ENCODE measurements at places on chromosomes 13 and 19.

DNA sequence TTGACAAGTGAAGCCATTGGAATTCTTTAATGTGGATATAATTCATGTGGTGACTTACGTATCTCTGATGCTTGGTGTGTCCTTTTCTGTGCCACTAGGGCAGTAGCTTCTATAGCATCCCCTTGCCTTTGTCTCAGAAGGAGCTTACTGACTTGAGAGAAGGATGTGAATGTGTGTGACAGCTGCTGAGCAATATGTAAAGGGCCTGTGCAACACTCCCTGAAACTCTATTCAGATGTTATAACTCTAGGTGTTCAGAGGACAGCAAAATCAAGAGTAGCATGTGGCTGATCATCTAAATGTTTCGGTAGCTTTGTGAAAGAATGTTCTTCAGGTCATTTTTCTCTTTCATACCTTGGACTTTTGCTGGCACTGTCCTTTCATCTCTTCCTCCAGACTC lies 189.5 kb downstream of the LMO7 start:
- DNase-seq, result no peak

DNA sequence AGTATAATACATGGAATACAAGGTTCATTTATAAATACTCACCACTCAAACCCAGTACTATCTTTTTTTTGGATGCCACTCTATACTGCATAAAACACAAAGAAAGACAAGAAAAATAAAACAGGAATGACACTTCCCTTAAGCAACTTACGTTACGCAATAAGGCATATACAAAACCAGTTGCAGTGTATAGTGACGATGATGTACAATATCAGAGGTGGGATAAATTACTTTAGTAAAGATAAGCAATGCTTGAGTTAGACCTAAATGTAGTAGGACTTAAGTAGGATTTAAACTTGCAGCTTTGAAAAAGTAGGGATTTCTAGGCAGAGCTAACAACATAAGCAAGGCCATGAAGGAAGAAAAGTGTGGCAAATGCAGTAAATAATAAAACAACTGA lies 374.9 kb downstream of the SPRY2 start:
- DNase-seq, result no peak

- DNase-seq, result no peak
Observed at GRCh38 chr19:19181488-19181998, 10.4 kb downstream of the BORCS8 start.

GRCh38 chr13:113232208-113233003 lies 23.0 kb downstream of the CUL4A start:
- no peak for DNase-seq

GRCh38 chr19:51450730-51451307 lies 7.4 kb downstream of the SIGLEC8 start:
- no peak for DNase-seq

- no peak for DNase-seq
Observed at GRCh38 chr13:46647512-46648065, 94.6 kb downstream of the LRCH1 start.

DNA sequence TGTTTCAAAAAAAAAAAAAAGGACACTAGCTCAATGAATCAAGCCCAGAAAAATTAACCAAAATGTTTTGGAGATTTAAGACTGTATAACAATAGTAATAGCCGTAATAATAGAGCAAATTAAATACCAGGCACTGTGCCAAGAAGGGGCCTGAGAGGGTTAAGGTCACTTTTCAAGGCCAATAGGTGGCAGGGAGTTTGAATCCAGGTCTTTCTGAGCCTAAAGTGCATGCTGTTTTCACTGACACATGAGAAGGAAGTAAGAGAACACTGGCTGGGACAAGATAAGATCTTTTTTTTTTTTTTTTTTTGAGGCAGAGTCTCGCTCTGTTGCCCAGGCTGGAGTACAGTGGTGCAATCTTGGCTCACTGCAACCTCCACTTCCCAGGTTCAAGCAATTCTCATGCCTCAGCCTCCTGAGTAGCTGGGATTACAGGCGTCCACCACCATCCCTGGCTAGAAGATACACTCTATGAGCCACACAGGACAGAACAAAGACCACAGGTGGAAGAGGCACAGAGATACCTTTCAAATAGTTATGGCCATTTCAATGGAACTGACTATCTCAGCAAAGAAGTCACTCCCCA lies 7.7 kb downstream of the FFAR2 start:
- DNase-seq, result no peak

- no peak for DNase-seq
Observed at GRCh38 chr13:93673885-93674284, 447.3 kb downstream of the GPC6 start.

DNA sequence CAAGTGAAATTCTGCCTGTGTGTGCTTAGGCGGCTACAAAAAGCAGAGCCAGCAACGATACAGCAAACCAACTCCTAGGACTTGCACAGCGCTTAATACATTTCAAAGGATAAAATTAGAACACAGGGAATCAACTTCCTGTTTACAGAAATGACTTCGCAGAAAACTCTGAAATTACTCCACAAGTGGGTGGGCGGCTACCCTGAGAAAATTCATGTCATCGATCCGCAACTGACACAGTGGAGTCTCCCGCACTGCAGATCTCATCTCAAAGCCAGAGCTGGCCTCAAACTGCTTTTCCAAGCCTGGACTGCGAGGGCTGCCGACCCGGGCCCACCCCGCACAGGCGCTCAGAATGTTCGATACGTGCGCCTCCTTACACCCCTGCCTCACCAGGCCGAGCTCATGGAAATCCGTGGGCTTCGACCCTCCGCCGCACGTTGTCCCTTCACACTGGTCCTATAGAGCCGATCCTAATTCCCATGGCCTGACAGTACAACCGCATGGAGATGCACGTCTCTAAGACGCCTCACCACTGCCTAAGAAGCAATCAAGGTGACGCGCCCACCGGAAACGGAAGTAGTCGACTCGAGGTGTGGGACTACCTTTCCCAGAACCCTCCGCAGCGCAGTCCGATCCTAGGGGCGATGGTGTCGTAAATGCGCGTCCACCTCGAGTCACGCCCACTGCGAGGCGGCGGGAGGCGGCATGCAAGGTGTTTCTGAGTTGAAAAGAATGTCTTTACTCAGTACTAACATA lies at the start of gene ZNF229:
ZNF229 (minus strand) TSS at position 557 of the 759 bp plus-strand sequence. CDS start 5,625 bp downstream, outside the sequence.
- peak; percentile 57 for DNase-seq

GRCh38 chr13:51501096-51501495 lies 48.3 kb upstream of the INTS6 start:
- no peak for DNase-seq

DNA sequence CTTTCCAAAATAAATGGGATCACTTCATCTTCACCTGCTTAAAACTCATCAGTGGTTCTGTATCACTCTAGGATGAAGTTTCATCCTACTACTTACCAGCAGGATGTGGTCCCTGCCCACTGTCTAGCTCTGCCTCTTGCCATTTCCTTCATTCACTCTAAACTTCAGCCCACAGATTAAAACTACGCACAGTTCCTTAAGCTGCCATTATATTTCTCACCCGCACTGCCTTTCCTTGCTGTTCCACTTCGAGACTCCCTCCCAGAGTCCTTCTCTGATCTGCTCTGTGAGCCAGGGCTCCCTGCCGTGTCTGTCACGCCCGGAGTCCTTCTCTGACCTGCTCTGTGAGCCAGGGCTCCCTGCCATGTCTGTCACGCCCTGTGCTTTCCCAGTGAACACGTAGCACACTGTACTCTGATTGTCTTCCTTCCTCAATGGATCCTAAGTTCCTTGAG lies 52.0 kb upstream of the NPAS1 start:
- peak; percentile 52 for DNase-seq

GRCh38 chr13:27830010-27830409 lies 37.7 kb downstream of the GSX1 start:
- peak; percentile 45 for DNase-seq

DNA sequence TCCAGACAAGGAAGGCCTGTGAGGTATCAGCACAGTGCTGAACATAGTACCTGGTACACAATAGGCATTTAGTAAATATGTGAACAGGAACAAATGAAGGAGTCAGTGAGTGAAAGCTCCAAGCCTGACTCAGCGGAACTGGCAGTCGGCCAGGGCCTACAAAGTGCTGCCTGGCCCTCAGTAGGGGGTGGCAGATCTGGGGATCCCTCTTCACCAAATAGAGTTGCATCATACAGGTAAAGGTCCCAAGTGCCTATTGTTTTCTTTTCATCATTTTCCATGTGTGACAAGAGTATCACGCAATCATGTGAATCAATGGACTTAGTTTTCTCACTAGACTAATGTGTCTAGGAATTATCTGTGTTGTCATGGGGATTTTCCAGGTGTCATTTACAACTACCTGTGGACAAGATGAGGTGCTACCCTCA lies 9.2 kb downstream of the CYP2B6 start:
- DNase-seq, result no peak

GRCh38 chr19:18301718-18302111 lies 20.3 kb upstream of the JUND start:
- DNase-seq, result no peak

- DNase-seq, result no peak
Observed at GRCh38 chr19:29967623-29968022, 25.6 kb downstream of the URI1 start.

GRCh38 chr13:40084934-40085333 lies 429.5 kb downstream of the COG6 start:
- DNase-seq, result no peak

- no peak for DNase-seq
Observed at GRCh38 chr19:5454743-5455142, 474 bp upstream of the ZNRF4 start.

- DNase-seq, result peak; percentile 19
Observed at GRCh38 chr19:33273881-33274662, 28.3 kb downstream of the CEBPA start.

DNA sequence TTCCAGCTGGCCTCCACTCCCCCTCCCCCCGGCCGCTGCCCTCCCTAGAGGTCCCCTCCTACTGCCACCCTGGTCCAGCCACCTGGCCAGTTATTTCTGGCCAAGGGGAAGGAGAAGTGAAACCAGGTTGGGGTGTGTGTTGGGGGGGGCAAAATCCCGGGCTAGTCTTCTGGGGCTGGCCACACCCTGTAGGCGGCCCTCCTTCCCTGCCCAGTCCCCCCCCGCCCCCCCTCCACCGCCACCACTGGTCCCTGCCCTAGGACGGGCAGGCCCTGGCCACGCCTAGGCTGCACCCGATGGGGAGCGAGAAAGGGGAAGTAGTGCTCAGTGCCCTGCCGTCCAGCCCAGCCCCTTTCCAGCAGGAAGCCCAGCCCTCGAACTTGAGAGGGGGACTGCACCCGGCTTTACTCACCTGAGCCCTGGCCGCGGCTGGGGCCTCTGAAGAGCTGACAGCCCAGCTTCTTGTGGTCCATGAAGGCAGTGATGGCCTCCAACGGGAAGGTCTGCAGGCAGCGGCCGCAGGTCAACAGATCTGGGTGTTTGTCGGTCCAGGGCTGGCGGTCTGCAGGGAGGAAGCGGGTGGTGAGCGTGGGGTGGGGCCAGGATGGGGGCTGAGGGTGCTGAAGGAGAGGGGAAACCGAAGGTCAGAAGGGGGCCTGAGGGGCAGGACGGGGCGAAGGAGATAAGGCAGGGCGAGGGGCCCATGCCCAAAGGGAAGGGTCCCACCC lies 813 bp downstream of the ZNF296 start:
- DNase-seq, result peak; percentile 52

GRCh38 chr13:55245005-55245644 lies 1895.6 kb upstream of the PRR20A start:
- DNase-seq, result no peak

- peak; percentile 34 for DNase-seq
Observed at GRCh38 chr13:20161275-20161950, 561 bp upstream of the GJA3 start.

- DNase-seq, result no peak
Observed at GRCh38 chr13:54660277-54660676, 1631.7 kb downstream of the OLFM4 start.

GRCh38 chr19:28332886-28333285 lies 880.1 kb downstream of the UQCRFS1 start:
- DNase-seq, result no peak

- no peak for DNase-seq
Observed at GRCh38 chr19:48696353-48697010, 711 bp downstream of the FUT2 start.

GRCh38 chr19:610801-611480 lies 21.3 kb downstream of the HCN2 start:
- DNase-seq, result peak; percentile 60

DNA sequence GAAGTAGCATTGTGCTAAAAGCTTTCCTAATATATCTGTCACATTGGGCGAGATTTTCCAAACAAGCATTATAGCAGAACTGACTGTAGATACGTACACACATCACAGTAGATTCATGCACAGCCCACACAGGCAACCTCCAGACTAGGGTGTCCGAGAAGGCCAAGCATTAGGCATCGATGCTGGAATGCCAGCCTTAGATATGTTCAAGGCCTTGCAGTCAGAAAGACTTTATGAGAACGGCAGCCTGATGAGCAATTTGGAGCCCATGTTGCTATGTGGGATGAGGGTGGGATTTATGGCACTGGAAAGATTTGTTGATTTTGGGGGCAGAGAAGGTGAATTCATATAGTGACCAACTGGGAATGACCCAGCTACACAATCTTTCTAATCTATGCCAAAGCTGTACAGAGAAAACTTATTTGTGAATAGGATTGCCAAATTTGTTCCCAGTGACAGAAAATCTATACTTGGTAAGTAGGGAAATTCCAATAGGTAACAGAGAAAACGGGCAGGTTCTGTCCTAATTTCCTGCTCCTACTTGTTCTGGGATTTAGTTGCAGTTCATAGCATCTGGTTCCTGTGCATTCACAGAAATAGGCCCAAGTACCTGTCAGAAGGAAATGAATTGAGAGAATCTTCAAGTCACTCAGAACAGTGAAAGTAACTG lies 31.0 kb upstream of the SPRY2 start:
- no peak for DNase-seq

DNA sequence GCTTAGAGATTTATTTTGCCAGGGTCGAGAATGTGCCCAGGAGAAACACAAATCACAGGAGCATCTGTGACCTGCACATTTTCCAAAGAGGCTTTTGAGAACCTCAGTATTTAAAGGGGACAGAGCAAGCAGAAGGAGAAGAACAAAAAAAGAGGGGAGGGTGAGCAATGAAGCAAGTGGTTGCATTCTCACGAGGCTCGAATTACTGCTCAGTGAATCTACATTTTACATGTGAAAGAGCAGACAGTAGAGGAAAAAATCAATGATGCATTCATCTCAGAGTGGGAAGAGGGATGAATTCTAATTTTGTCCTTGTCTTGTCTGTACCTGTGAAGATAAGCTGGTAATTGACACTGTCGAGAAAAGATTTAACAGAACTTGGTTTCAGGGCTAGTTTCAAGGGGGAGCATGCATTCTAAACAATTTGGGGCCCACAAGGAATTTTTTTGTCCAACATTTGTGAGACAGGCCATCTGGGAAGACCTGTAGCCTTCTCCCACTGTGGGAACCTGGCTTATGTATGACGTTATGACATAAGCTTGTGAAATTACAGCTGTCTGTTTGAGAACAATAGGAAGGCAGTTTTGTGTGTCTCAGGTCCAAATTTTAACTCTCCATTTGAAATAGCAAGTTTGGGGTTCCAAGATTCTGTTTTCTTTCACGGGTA lies 855.1 kb downstream of the SLITRK5 start:
- DNase-seq, result no peak

- no peak for DNase-seq
Observed at GRCh38 chr13:43510956-43511901, 275.5 kb downstream of the ENOX1 start.

Data from activated CD4-positive, alpha-beta T cell treated with anti-CD3 and anti-CD28 coated beads, Interleukin-2, Interleukin-4, amounts not matched to agents 100 ng/mL and 50 ng/mL, durations not matched to agents 16 hours and 8 hours (primary cell).